ENCODE measurements at places on chromosomes 4 and X.

GRCh38 chrX:155888139-155888538 lies 7.0 kb downstream of the VAMP7 start:
- DNase-seq = peak; percentile 79

DNA sequence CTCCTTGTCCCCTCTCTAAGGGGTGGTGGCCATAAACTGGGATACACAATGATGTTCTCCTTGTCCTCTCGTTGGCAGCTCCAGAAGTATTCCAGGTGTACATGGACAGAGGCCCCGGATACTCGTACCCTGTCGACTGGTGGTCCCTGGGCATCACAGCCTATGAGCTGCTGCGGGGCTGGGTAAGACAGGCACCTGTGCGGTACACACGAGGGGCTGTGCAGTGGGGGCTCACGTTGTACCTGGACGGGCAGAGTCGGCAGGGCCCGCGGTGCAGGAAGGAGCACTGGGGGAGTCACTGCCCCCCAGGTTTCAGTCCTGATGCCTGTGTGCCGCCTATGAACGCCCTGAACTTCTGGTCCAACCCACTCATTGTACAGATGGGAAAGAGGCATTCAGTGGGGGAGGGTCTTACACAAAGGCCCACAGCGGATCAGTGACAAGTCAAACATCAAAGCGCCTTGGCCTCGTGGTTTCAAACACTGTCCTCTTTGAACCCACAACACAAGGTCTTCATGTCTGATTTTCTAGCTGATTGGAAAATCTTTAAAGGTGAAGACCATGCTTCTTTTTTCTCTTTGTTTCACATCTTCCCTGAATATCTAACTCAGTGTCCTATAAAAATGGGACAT lies 261.6 kb downstream of the EVC2 start:
- no peak for DNase-seq

DNA sequence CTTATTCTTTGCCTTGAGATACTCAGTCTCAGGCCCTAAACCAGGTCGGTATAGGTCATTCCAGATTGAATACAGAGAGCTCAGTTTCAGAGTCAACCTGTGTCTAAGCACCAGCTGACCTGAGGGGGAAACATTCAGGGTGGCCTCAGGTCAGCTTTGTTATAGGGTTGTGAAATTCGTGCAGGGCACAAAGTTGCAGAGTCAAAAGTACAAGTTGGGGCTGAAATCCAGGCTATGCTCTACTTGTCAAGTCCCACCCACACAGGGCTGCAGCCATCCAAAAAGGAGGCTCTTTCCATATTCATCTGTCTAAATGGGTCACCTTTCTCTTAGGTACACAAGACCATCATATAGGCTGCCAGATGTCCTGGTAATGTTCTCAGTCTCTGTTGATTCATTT lies 89.7 kb downstream of the ITIH6 start:
- DNase-seq = no peak

DNA sequence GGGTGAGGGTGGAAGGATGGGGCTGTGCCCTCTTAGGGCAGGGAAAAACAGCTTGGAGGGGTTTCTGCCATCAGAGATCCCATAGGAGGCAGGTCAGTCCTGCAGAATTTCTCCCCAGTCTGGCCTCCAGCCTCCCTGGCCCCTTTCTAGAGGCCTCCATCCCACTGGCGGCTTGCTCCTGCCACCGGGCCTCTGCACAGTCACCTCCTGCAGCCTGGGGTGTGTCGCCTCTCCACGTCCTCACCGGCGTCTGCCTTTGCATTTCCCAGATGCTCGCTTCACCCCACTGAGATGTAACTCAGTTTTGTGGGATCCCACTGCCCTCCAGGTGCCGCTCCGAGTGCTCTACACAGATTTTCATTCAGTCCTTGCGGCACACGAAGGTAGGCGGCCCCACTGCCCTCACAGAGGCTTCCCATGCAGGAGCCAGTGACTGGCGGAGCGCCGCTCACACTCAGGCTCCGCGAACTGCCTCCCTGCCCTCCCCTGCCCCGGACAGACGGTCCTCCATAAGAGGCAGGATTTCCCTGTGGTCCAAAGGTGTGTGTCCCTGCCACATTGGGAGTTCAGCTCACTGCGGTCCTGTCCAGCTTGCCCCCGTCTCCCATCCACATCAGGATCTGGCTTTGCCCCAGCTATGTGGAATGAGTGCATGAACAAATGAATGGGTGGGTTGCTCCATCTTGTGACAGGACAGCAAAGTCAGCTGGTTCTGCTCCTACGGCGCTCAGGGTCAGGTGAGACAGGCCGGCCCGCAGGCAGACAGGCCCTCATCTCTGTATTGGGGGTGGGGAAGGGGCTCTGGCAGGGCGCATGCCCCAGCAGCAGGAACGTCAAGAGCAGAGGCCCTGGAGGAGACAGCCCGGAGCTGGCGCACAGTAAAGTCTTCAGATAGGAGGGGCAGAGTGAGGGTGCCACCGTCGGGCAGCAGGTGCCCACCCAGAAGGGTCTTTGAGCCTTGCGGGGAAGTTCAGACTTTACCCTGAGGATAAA lies 2.7 kb upstream of the TMEM271 start:
- DNase-seq = no peak

- DNase-seq = no peak
Observed at GRCh38 chr4:65600656-65601055, 69.6 kb downstream of the EPHA5 start.

DNA sequence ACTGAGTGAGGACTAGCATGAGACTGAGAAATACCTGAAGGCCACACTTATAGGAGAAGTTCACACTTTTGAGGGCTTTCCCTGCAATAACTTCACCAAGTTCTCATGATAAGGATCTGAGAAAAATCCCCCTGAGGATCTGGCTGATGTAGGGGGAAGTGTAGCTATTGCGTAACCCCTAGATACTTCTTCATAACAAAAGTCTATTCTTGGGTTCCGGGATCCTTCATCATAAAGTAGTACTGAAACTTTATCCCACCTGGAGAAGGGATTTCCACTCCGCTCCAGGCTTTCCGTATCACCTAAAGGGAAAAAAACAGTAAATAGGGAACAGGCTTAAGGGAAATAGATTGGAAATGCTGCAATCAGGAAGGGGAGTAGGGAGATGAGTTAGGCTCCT lies 13.3 kb downstream of the USP27X start:
- no peak for DNase-seq

- DNase-seq = no peak
Observed at GRCh38 chr4:47050761-47051725, 19.7 kb downstream of the GABRB1 start.

Measured in kidney glomerular epithelial cell (primary cell).